ENCODE measurements at places on chromosomes 2 and 18.

- no peak for DNase-seq
Measured at GRCh38 chr18:72187956-72188355, 356.2 kb downstream of the CBLN2 start.

DNA sequence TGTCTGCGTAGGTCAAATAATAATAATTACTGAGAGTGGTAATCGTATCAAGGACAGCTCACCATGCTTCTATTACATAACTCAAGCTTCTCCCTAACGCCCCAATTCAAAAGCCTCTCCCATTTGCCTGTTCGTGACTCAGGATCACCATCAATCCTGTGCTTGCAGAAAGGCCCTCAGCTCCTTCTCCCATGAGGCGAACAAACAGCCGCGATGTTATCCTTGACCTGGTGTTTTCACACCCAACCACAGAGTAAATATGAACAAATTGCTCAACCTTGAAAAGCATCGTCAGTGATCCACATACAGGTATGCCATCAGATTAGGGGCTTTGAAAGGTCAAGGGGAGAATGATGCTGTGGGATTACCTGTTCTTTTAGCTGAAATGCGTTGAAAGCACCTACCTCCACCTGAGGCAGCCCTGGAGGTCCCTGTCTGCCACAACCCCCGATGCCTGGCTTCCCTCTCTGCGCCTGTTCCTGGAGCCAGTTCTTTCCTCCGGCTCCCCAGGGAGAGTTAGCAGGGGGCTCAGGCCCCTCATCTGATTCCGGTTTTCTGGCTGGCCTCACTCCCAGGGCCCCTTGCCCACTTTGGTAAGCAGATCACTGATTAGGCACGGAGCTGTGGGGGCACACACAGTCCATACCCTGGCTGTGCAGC, 39.1 kb upstream of the ODC1 start:
- DNase-seq: peak; percentile 52

DNA sequence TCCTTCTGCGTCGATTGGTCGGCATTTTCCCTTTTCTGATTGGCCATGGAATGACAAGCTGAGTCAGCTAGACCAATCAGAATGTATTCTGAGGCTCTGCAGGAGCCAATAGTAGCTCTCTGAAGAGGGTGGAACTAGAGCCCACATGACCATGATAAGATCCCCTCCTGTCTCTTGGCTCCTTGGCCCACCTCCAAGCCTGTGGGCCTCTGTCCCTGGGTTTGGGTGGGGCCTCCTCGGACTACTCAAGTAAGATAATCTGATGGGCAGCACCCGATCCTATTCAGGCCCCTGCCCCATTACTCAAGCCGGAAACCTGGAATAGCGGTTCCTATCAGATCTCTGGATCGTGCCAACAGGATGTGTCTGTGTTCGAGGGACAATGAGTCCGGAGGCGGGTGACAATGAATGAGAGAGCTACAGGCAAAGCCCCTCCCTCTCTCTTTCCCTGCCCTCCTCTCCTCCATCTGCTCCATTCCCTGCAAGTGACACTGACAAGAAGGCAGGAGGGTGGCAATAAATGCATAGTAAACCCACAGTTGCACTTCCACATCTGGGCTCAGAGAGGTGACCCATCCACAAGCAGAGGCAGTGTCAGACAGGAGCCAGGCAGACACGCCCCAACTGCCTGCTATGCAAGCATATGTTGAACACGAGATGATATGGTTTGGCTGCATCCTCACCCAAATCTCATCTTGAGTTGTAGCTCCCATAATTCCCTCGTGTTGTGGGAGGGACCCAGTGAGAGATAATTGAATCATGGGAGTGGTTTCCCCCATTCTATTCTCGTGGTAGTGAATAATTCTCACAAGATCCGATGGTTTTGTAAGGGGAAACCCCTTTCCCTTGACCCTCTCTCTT, 114.7 kb downstream of the TNS1 start:
- no peak for DNase-seq

GRCh38 chr2:105307962-105308361, 21.6 kb downstream of the TGFBRAP1 start:
- no peak for DNase-seq

DNA sequence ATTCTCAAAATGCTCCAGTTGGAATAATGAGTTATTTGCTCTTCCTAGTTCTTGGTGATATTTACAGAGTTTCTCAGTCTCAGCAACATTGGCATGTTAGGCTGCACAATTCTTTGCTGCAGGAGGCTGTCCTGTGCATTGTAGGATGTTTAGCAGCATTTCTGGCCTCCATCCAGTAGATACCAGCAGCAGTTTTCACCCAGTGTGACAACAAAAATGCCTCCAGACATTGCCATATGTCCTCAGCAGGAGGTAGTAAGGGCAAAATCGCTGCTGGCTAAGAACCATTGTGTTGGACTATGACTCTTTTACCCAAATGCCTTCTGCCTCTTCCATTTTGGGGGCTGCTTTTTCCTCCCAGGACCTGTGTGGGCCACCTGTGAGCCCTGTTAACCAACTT, 50.4 kb downstream of the PAX8 start:
- DNase-seq: no peak

- no peak for DNase-seq
Measured at GRCh38 chr2:177984749-177985148, 87.8 kb downstream of the PDE11A start.

DNA sequence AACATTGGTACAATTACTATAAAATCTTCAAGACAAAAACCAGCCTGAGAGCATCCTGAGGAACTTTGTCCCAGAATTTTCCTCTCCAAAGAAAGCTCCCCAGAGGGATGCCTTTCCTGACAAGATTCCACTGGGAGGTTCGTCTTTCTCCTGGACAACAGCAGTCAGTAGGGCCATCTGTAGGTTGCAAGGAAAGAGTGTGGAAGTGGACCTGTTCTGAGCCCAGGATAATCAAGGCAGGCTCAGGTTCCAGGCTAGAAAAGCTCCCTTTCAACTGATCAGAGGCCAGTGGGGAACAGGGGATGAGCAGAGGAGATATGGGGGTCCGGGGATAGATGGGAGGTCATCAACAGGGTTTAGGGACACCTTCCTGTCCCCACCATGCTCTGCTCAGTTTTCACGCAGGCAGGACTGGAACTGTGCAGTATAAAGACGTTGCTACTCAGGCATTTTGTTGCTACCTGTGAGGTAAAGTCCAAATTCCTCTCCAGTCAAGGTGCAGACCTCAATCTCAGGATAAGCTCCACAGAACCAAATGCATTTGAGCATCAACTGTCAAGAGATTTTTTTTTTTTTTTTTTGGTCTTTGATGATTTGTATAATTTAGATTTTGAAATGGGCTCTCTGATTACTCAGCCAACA, 126.2 kb downstream of the STRN start:
- no peak for DNase-seq

- no peak for DNase-seq
Measured at GRCh38 chr2:147916723-147917122, 71.9 kb downstream of the ACVR2A start.

GRCh38 chr2:20350041-20350712, 467 bp downstream of the PUM2 start:
- peak; percentile 90 for DNase-seq

DNA sequence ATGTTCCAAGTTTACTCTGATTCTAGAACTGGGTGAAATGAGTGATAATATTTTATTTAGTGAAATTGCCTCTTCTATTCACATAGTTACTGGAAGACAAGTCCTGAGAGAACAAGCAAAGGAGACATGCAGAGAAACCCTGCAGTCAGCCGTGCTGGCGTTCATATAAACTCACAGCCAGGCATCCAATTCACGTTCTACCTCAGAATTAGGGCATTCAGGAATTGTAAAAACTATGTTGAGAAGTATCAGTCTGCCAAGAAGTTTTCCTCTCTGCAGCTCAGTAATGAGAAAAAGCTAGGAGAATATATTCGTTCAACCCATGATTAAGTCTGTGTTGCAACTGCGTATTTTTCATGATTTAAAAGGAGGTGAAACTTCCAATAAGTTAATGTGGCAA, 156.2 kb upstream of the DSEL start:
- DNase-seq: no peak

DNA sequence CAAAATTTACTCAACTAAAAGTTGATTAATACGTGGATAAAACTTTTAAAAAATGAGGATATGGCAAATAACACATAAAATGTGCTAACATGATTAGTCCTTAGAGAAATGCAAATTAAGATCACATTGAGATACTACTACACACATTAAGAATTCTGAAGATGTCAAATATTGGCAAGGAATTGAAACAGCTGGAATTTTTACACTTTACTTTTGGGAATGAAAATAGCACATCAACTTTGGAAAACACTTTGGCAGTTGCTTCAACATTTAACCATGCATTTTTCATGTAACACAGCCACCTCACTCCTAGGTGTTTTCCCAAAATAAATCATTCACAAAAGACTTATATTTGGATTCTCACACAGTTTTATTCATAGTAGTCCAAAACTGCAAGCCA, 687.9 kb upstream of the SETBP1 start:
- no peak for DNase-seq

GRCh38 chr2:189698020-189698887, 23.8 kb downstream of the ANKAR start:
- no peak for DNase-seq

- DNase-seq: no peak
Measured at GRCh38 chr2:129201696-129202095, 777.8 kb upstream of the RAB6C start.

DNA sequence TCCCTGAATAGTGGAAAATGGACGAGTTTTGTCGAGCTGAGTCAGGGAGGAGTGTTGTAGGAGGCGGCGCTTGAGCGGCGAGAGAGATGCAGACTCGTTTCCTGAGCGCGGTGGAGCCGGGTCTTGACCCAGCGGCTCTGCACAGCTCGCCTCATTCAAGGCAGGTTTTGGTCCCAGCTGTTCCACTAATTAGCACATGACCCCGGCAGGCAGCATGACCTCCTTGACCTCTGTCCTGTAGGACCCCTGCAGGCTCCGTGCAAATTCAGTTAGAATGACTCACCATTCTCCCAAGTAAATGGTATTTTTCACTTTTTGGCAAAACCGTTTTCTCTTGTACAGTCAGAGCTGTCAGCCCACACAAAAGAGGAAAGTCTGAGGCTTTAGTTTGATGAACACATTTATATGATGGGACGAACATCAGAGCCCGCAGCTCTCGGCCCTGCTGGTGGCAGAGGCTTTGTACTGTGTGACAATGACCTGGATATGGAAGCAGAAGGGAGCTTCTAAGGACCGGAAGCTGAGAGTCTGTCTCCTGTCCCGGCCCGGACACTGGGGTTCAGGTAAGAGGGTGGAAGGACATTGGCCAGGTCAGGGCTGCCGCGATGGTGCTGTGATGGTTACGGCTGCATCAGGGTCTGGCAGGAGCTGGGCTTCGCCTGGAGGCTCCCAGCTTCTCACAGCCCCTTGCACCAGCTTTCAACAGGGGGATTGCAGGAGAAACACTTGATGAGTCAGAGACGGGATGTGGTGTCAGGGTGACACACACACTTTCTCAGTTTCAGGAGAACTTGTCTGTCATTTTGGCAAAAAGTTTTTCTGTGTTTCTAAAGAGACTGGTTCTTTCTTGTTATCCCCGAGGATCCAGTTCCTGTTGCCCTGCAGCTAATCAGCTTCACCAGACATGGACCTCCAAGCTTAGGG, 29.9 kb upstream of the ALKAL2 start:
- peak; percentile 73 for DNase-seq

DNA sequence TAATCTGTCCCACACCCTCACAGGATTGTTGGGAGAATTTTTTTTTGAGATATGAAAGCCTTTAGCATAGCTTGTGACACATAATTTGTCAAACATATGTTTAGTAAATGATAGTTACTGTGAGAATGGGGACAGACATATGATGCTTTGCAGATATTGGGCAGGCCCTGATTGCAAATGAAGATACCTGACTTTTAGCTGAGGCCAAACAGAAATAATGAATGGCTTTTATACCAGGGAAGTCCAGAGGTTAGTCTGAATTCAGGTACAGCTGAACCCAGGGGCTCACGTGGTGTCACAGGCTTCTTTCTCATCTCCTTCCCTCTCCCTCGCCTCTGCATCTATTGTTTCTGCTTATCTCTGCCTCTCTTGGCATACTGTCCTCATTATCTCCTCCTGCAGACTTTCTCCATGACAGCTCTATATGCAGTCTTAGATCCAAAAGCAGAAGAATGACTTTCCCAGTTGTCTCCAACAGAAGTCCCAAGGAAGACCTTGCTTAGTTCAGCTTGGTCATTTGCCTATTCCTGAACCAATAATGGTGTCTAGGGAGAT, 4.9 kb upstream of the WNT10A start:
- no peak for DNase-seq

GRCh38 chr2:84022810-84023431, 436.2 kb downstream of the SUCLG1 start:
- no peak for DNase-seq

GRCh38 chr2:43293744-43294695, 67.6 kb upstream of the ZFP36L2 start:
- peak; percentile 67 for DNase-seq

DNA sequence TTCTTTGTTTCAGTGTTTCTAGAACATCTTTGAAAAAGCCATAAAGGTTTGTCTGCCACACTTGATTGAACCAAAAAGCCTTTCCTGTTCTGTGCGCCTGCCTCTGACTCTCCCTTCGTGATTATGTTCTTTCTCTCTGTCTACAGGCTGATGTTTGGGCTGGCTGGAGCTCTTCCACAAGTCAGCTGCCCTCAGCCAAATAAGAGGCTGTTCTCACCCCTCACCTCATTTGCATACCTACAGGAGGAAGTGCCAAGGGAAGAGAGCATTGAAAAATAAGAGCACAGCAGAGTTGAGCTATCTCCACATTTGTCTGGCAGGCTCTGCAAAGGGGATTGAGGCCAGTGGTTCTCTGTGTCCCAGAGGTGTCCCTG, 15.8 kb downstream of the INPP5D start:
- peak; percentile 58 for DNase-seq

- no peak for DNase-seq
Measured at GRCh38 chr18:44080054-44080453, 600.6 kb upstream of the SETBP1 start.

GRCh38 chr2:8806885-8807704, 30.3 kb downstream of the KIDINS220 start:
- no peak for DNase-seq

- DNase-seq: no peak
Measured at GRCh38 chr2:187658952-187659525, 104.8 kb upstream of the TFPI start.

GRCh38 chr18:72672364-72673184, 128.4 kb upstream of the CBLN2 start:
- no peak for DNase-seq

- DNase-seq: peak; percentile 28
Measured at GRCh38 chr2:98804736-98805135, 73.8 kb upstream of the MGAT4A start.

- no peak for DNase-seq
Measured at GRCh38 chr2:80291656-80292055, 12.9 kb downstream of the LRRTM1 start.

- no peak for DNase-seq
Measured at GRCh38 chr2:64092502-64092901, 51.7 kb downstream of the PELI1 start.

DNA sequence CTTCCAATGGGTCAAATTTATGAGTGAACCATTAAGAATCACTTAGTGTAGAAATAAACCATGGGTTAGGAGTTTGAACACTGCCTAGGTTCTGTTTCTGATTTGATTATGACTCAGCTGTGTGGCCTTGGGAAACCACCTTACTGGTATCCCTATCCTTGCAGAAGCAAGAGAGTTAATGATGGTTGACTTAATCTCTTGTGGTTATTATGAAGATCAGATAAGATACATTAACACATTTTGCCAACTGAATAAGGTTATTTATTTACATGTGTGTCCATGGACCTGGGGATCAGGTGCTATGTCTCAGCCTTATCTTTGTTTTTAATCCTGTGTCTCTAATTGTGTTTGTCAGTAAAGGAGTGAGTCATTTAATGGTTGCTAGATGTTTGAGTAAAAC, 5.4 kb upstream of the KCNJ13 start:
- DNase-seq: no peak

- DNase-seq: no peak
Measured at GRCh38 chr2:3491306-3491705, 28.0 kb downstream of the ADI1 start.

GRCh38 chr2:16014041-16014787, 73.9 kb downstream of the MYCN start:
- DNase-seq: no peak

Measured in activated CD8-positive, alpha-beta memory T cell treated with anti-CD3 and anti-CD28 coated beads for 24 hours (primary cell).